ENCODE measurements at places on chromosomes 11 and 22. TPM values are rescaled to one million over a fixed set of nuclear protein-coding genes. Genes with fewer than 3 reads are reported as not detected.

DNA sequence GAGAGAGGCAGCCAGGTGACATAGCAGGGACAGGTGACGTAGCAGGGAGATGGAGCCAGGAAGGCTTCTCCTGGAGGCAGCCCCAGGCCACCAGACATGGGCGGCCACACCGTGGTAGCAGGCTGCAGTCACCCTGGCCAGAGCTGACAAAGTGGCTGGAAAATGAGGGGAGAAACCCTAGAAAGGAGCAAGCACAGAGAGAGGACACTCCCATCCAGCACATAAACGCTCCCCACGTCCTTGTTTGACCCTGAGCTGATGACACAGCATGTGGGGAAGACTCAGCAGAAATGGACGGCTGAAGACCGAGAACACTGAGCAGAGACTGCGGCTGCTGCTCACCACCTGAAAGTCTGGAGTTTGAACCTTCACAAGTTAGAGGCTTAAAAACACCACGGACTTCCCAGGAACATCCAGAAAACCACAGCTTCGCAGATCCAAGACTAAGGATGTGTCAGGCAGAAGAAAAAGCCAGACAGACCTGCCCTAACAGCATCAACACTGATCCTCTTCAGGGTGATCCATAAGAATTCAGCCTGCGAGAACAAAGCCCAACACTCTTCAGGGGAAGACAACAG, 28.7 kb downstream of the DRD4 start:
- peak; percentile 61 for DNase-seq

- DNase-seq = no peak
Observed at GRCh38 chr11:115067471-115067870, 389.1 kb downstream of the NXPE2 start.

DNA sequence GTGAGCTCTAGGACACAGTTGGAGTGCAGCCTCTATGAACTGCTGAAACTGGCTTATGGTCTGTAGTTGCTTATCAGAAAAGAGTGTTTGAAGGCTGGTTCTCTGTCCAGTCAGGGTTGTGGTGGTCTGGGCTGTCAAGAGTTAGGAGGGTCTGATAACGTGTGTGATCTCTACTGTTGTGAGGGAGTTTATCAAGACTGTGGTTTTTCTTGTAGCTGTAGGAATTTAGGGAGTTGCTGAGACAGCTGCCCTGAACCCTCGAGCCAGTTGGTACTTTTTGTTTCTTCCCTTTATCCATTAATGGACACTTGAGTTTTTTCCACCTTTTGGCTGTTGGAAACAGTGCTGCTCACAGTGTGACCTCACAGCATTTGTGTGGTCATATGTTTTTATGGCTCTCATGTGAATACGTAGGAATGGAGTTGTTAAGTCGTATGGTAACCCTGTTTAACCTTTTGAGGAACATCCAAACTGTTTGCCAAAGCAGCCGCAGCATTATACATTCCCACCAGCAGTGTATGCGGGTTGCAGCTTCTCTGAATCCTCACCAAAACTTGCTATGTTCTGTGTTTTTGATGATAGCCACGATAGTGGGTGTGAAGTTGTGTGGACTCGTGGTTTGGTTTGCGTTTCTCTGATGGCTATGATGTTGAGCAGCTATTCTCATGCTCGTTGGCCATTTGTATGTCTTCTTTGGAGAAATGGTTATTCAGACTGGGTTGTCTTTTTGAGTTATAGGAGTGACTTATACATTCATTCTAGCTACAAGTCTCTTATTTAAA, 20.9 kb upstream of the DGCR8 start:
- no peak for DNase-seq

DNA sequence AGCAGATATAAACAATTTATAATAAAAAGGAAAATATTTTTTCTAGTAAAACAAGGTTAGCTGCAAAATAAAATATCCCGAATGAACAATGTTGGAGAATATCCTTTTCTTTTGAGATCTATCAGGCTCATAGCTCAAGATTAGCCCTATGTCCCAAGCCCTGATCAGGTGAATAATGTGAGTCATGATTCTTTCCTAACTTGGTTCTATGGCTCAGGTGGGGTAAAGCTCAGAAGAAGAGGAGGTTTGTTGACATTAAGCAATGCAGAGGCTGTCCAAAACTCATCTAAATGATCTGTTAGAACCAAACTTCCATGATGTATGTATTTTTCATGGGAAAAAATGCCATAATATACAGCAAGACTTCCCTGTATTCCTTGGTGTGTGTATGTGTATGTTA, 86.1 kb downstream of the TRIM44 start:
- DNase-seq = no peak

DNA sequence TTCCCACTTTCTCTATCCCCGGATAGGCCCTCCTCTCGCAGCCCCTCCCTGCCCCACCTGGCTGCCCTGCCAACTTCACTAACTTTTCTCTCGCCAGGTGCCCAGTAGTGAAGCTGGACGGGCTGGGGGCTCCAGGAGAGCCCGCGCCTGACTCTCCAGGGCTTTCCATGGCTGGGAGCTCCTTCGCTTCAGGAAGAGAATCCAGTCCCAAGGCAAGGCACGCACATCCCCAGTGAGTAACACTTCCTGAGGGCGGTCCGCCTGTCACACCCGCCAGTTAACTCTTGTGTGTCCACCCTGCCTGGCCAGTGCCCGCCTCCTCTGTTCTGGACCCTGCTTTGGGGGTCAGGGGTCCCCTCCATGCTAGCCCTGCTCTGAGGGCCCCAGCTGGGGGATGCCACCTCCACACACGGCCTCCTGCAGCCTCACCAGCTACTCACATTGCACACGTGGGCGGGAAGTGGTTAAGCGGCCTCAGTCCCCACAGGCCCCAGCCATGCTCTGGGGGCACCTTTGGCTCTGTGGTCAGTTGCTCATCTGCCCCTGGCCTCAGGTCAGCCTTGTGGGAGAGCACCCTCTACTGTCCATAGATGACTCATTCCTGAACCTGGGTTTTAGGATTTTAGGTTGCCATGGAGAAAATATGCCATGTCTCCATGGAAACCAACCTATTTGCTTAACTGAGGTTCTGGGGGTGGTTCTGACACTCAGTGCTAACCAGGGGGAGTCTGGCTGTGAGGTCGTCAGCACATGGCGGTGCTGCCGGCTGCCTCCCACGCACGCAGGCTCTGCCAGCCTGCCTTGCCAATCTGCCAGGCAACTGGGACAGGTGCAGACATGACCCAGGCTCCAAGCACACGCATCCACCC, at the start of gene RIN1:
Gene RIN1 (minus strand): TSS at position 201 of the 869 bp plus-strand sequence. CDS start 32 bp downstream, at position 169.
- DNase-seq = peak; percentile 87

GRCh38 chr22:45972091-45972888, 4.7 kb downstream of the WNT7B start:
- no peak for DNase-seq

- DNase-seq = no peak
Observed at GRCh38 chr22:17612057-17612456, 16.5 kb downstream of the ATP6V1E1 start.

- DNase-seq = no peak
Observed at GRCh38 chr11:113562576-113562975, 87.4 kb upstream of the DRD2 start.

GRCh38 chr11:114392735-114393667, 7.3 kb downstream of the C11orf71 start:
- DNase-seq = no peak

Gene NRIP3
- 2.0 TPM for total RNA-seq

Gene SCGB1C1
- total RNA-seq = not detected

Gene MRGPRX4
- not detected for total RNA-seq

Gene HIRA
- 15.7 TPM for total RNA-seq

Gene PDGFD
- total RNA-seq = 14.4 TPM

Measured in right atrium auricular region (tissue), 2 donors.